ENCODE measurements at places on chromosomes 4 and X.

DNA sequence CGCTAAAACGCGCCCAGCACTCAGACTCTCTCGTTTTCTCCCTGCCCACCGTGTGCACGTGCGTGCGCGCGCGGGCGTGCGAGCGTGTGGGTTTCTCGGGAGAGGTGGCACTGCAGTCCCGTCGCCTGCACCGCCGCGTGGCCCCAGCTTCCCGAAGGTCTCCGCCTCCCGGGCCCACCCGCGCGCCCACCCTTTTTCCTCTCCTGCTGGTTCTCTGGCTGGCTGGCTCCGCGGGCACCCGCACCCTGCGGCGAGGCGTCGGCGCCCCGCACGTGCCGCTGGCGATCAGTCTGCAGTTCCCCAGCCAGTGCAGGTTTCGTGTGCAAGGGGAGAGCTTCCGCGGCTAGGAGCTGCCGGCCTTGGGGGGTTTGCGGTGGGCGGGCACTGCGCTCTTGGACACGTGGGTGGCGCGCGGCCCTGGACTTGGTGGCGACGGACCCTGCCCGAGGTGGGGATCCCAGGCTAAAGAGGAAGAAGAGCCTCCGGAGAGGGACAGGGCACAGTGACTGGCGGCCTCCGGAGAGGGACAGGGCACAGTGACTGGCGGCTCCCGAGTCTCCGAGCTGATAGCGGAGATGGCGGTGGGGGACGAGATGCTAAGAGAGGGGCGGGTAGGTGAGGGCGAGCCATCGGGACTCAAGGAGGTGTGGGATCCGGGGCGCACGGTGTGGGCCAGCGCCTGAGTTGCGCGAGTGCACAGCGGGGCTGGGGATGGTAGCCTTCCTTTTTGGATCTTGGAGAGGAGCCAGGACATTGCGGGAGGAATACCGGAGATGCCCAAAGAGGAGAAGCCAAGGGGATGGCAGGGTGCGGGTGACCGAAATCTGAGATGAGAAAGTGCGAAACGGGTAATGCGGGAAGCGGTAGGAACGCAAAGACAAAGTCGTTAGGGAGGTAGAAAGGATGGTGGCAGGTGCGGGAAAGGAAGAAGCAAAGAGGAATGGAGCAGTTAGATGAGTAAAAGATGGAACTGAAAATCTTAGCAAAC, at the start of gene FAM184B:
FAM184B (minus strand) TSS at position 322 of the 988 bp plus-strand sequence. CDS start 322 bp downstream, outside the sequence.
- DNase-seq, result no peak

DNA sequence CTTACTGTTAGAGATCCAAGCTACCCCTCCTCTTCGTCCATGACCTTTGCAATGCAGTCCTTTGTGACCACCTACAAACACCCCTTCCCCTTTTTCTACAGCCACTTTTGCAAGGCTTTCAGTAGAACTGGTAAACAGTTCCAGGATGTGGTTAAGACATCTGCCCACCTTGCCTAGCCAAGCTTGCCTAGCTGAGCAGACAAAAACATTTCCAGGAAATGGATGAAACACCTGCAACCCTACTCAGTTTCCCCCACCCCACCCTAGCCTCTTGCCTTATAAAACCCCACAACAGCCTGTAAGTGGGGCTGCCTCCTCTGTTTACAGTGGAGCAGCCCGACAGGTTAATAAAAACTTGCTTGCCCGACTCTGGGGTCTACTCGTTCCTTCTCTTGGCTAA, 133.8 kb downstream of the ZC4H2 start:
- no peak for DNase-seq

DNA sequence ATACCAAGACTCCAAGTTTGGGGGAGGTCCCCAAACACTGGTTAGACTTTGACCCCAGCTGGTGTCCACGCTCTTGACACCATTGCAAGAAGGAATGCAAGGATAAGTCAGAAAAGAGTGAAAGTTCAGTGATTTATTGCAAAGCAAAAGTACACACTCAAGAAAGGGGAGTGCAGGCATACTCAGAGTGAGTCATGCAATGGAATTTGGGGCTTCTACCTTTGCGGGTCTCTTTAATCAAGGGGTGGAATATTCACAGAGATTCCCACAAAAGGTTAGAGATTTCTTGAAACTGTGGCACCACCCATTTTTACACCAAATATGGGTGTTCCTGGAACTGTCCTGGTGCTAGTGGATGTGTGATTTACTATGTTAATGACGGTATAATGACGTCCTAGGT, 5.2 kb upstream of the SMIM10L2A start:
- no peak for DNase-seq

- DNase-seq, result no peak
Measured at GRCh38 chr4:101020956-101021355, 326.4 kb downstream of the PPP3CA start.

GRCh38 chr4:6595897-6596537, 21.0 kb downstream of the MAN2B2 start:
- DNase-seq, result no peak

GRCh38 chr4:99783940-99784339, 32.7 kb upstream of the DAPP1 start:
- DNase-seq, result no peak

DNA sequence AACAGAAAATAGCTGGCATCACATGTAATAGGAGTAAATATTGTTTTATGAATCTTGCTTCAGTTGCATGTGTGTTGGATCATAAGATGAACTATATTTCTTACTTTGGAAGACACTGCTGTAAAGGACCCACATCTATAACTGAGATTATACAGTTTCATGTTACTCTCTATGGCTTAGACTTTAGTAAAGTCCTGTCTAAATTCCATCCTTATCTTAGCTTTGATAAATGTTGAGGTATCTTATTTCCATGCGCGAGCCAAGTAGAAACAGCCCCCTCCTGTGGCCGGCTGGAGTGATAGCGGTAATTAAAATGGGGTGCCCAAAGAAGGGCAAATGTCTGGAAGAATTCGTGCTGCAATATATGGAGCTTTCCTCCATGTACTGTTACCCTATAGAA, 43.0 kb downstream of the CCDC158 start:
- no peak for DNase-seq

GRCh38 chr4:38562751-38563198, 101.2 kb upstream of the KLF3 start:
- DNase-seq, result no peak

DNA sequence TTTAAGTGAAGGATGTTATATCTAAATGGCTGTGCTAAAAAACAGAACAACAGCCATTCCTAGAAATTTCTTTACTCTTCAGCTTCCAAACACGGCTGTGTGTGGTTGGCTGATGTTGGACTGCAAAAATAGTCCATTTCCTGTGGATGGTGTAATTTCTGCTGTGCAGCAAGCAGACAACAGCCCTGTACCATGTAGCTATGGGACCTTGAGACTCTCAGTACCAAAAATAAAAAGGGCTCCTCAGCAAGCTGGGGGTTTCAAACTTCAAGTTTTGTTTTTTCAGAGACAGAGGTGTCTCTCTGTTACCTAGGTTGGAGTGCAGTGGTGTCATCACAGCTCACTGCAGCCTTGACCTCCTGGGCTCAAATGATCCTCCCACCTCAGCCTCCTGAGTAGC, 18.1 kb downstream of the CD40LG start:
- no peak for DNase-seq
